ENCODE measurements at places on chromosomes 3 and 15.

- DNase-seq = no peak
These were observed 61.4 kb downstream of the ATP10A start for GRCh38 chr15:25801586-25802284.

- peak; percentile 52 for DNase-seq
These were observed 1.1 kb downstream of the NFKBIZ start for GRCh38 chr3:101850246-101851051.

DNA sequence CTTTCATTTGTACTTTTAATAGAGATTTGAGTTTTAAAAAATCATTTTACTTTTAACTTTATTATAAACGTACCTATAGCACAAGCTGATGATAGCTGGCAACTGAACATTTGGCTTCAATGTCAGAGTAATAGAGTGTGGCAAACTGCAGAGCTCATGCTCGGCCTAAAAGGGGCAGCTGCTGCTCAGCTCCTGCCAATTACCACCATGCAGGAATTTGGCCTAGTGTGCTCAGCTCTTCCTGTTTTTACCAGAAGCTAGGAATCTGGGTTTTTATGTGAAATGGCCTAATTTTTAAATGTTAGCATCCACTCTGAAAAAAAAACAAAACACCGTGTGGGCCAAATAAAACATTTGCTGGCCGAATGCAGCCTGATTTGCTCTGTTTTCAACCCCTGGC lies 1.8 kb downstream of the IFT122 start:
- no peak for DNase-seq

DNA sequence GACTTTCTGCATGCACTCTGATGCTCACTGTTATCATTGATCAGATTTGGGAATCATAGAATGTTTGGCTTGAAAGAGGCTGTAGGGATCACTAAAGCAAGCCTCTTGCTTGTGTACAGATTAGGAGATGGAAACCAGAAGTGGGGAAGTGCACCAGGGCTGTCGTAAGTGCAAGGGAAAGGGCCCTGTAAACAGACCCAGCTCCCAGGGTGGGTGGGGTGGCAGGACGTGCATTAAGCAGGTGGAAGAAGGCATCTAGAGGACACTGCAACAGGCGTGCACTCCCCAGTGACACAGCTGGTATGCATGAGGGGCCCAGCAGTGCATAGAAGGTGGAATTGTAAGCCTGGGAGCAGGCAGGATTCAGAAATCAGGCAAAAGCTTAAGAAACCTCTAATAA lies 58.0 kb upstream of the SLC7A14 start:
- DNase-seq = no peak

DNA sequence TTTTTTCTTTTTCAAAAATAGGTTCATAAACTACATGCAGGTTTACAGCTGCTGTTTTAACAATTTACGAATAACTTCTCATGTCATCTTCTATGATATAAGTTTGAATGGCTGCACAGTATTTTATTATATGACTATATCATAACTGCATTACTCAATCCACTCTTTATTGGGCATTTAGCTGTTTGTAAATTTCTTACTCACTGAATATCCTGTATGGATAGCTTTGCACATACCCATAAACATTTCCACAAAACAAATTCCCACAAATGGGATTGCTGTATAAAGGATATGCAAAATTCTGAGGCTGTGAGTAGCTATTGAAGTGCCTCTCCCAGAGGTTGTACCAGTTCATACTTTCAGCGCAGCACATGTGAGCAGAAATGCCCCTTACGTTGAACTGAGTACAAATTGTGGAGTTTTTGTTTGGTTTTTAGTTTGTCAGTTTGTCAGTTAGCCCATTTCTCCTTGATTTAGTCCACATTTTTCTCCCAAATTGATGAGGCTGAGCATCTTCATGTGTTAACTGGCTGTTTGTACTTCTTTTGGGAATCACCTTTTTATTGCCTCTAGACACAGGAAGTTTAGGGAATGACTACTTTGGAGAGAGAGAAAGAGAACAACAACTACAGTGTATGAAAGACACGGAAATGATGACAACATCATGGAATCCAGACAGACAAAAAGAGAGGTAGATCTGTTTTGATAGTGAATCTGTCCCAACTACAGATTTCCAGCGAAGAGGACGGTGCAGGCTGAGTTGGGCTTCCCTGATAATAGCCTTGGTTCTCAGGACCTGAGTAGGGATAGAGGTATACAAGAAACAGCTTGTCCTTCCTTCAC lies 24.8 kb downstream of the TTC23 start:
- DNase-seq = no peak

GRCh38 chr3:139771331-139771730 lies 93.6 kb upstream of the NMNAT3 start:
- no peak for DNase-seq
